Brain pericyte (primary cell): ENCODE measurements at places on chromosomes 1 and 21.

- no peak for DNase-seq
Measured at GRCh38 chr1:7326366-7326765, 444.7 kb upstream of the VAMP3 start.

- no peak for DNase-seq
Measured at GRCh38 chr21:33884376-33885171, 31.0 kb downstream of the ATP5PO start.

DNA sequence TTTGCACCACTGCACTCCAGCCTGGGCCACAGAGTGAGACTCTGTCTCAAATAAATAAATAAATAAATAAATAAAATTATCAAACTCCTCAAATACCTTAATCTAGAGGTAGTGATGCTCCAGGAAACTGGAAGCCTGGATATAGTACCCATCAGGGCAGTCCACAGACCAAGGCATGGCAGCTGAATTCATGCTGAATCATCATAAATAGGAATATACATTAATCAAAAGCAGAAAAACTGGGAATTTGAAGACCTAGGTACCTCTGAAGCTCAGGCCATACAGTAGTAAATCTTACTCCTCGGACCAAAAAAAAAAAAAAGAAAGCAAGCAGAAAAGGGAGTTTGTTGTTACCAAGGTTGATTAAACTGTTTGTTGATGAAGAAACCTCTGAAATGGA is 184.2 kb upstream of the CHODL start:
- DNase-seq = no peak

GRCh38 chr1:3185896-3186525 is 117.0 kb downstream of the PRDM16 start:
- DNase-seq = no peak

DNA sequence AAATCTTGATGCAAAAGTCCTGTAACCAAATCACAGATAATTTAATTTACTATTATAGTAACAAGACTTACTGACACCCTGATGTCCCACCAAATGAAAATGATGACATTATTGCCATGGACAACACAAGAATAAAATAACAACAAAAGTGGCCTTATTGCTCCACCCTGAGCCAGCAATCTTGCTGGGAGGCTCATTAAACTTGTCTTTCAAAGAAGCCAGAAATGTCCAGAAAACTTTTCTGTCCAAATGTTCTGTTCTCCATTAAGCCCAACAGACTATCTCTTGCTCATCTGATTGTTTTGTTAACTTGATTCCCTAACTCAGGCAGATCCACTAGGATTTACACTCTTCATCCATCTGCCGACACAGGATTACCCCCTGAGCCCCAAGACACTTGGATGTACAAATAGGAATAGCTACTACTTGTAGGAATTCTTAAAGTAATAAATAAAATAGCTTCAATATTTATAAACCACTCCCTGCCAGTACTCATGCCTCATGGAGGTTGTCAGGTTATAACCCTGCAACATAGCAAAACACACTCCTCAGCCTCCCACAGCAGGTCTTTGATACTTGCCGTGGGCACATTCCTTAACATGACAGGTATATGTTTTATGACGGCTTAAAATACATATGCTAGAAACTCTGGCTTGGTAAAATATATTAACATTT is 84.9 kb downstream of the PTPN14 start:
- no peak for DNase-seq
